Activated T-cell treated with anti-CD3 and anti-CD28 coated beads, Interleukin-2, amount 50 U/mL, for 48 hours (primary cell): ENCODE measurements at places on chromosomes 16 and 17.

DNA sequence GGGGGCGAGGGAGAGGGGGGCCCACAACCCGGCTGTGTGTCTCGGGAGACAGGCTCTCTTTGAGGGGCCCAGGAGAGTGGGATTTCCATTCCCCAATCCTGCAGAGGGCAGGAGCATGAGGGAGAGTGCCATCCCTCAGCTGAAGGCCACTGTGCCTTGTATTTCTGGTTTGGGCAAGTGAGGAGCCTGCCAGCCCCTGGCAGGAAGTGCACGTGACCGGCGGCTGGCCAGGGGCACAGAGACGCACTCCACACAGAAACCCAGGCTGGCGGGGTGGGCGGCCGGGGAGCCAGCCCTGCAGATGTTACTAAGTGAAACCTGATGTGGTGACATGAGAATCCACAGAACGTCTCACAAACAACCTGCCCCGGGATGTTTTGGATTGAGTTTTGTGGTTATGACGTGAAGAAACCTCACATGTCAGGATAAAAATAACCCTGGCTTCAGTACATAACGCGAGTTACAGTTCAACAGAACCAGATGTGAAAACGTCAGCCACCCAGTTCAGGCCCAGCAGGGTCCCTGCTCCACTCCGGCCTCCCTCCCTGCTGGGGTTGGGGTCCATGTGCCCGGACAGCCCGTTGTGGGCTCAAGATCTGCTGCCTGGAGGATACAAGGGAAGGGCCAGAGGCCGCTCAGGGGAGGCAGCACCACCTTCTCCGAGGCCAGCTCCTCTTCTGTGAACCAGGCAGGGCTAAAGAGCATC is 51.7 kb upstream of the MTSS2 start:
- DNase-seq = peak; percentile 89

DNA sequence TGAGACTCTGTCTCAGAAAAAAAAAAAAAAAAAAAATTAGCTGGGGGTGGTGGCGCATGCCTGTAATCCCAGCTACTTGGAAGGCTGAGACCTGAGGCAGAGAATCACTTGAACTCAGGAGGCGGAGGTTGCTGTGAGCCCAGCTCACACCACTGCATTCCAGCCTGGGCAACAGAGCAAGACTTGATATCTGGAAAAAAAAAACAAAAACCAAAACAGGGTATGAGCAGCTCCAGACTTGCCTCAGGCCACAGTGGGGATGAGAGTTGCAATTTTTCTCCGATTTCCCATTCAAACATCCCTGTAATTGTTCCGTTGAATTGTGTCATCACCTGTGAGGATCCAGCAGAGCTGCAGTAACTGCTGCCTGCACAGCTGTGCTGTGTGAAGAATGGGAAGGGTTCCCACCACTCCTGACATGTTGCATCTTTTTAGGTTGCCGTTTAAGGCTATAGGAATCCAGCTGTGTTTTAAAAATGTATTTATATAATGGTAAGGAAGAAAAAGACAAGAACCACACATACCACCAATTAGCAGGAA is 150.0 kb downstream of the VPS53 start:
- DNase-seq = no peak

GRCh38 chr17:29760279-29761039 is 137.7 kb upstream of the CORO6 start:
- peak; percentile 45 for DNase-seq

DNA sequence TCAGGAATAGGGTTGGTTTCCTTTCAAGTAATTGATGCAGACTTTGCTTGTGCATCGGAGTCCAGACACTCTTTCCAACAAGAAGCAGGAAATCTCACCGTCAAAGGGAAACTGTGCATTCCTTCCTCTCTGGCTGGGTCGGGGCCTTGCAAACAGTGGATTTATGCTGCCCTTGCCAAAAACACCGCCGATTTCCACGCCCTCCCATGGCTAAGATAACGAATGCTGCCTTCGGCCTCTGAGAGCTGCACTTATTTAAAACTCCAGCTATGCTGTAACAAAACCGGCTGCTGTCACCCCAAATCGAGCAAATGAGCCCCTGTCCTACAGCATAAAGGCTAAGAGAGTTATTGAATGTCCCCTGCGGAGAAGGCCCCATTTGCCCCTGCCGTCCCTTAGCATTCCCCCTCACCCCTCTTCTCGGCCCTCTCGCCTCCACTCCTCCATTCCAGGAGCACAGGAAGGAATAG is 275.5 kb upstream of the IRX5 start:
- DNase-seq = no peak

- DNase-seq = no peak
These were observed 11.1 kb downstream of the HS3ST3B1 start for GRCh38 chr17:14311981-14312380.

DNA sequence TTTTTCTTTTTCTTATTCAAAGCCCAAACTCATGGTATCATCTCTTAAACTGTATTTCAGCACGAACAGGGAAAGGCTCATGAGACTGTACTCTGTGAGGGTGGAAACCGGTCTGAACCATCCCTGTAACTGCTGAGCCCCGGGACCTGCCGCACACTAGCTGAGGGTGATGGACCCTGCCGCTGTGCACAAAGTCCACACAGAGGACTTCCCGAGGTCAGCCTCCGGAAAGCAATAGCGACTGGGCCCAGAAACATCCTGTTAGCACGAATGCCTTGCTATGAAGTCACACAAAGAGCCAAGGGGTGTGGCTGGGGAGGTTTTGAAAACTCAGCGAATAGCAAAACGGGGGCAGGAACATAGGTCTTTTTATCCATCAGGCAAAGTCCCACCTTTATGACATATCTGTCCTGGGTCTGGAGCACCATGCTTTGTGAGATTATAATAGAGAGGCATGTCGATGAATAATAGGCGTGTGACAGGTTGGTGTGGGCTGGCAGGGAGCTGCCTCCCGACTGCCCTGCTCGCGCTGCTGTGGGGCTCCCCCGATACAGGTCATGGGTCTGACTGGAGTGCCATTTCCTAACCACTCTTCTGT is 33.4 kb downstream of the CDK5R1 start:
- DNase-seq = peak; percentile 71

- DNase-seq = no peak
These were observed 4.4 kb upstream of the PVALEF start for GRCh38 chr17:81160747-81161453.
